ENCODE measurements at places on chromosomes 3 and 15. TPM values are rescaled to one million over a fixed set of nuclear protein-coding genes. Genes with fewer than 3 reads are reported as not detected.

Gene ADAMTS17
- under 0.01 TPM for total RNA-seq

Gene AVEN
- 37.1 TPM for total RNA-seq

Gene GOLGA6L22
- total RNA-seq = not detected

Gene MASP1
- total RNA-seq = 198 TPM

Gene SLC28A1
- not detected for total RNA-seq

Gene SAMD7
- total RNA-seq = not detected

Gene IQCH
- 2.6 TPM for total RNA-seq

Gene PLXNB1
- total RNA-seq = 35.0 TPM

Gene BLM
- total RNA-seq = 4.8 TPM

Gene BMF
- total RNA-seq = 10.0 TPM

Gene ILDR1
- not detected for total RNA-seq

Gene A4GNT
- total RNA-seq = not detected

Gene TMC3
- total RNA-seq = not detected

Gene TCF12
- total RNA-seq = 99.5 TPM

Gene WDR93
- total RNA-seq = under 0.01 TPM

Gene TRH
- total RNA-seq = not detected

Gene STAC
- 0.32 TPM for total RNA-seq

Gene TM4SF4
- not detected for total RNA-seq

Gene CCDC13
- total RNA-seq = 0.64 TPM

Gene ECE2
- total RNA-seq = not detected

Gene ISLR2
- not detected for total RNA-seq

Gene RBM5
- 192 TPM for total RNA-seq

Gene GRK7
- not detected for total RNA-seq

Gene P2RY14
- total RNA-seq = not detected

Gene LEKR1
- total RNA-seq = 0.97 TPM

Gene PDE12
- total RNA-seq = 19.0 TPM
